NCI-H1048 (cell line): ENCODE measurements at places on chromosomes 11 and 22.

- DNase-seq = no peak
Observed at GRCh38 chr11:65121447-65121864, 478 bp downstream of the FAU start.

DNA sequence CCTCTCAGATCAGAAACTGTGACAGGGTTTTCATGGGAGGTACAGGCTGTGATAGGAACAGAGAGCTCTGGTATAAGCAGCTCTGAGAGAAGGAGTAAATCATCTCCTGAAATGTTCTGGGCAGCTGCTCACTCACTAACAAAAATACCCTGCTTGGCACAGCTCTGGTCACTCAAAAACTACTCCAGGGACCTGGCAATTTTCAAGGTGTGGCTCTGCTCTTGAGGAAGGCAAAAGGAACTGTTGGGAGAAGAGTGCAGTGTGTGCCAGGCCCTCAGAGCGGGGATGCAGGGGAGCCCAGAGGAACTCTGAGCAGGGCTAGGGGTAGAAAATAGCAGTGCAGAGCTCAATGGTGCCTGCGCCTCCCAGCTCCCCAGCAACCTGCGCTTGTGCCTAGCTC lies 180.5 kb upstream of the ZBED5 start:
- no peak for DNase-seq

GRCh38 chr22:24789516-24789915 lies 15.0 kb upstream of the PIWIL3 start:
- no peak for DNase-seq

DNA sequence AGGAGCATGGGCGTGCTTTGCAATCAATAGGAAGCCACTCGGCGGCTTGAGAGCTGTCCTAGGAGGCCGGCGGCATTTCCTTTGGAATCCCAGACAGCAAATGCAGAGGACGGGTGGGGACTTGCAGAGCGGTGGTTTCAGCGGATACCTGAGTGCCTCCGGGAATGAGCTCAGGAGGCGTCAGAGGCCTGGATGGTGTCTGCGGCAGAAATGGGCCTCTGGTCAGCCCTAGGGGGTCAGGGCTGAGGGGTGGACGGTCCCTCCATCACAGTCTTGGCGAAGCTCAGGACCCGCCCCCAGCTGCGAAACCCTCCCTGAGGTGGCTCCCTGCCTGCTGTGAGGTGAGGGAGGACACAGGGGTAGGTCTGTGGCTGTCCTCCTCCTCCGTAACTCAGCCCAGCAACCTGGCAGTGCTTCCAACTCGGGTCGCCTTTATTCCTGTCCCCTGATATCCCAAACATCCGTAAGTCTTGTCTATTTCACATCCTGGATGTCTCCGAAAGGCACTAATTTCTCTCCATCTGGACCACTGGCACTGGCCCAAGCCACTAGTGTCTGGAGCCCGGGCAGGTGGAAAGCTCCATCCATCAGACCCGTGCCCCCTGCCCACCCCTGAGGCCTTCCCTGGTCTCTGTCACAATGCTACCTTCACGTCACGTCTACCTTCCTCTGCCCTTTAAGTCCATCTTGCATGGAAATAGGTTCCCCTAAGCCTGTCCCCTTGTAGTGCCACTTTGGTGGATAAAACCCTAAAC lies 686.6 kb downstream of the BRD1 start:
- DNase-seq = no peak

DNA sequence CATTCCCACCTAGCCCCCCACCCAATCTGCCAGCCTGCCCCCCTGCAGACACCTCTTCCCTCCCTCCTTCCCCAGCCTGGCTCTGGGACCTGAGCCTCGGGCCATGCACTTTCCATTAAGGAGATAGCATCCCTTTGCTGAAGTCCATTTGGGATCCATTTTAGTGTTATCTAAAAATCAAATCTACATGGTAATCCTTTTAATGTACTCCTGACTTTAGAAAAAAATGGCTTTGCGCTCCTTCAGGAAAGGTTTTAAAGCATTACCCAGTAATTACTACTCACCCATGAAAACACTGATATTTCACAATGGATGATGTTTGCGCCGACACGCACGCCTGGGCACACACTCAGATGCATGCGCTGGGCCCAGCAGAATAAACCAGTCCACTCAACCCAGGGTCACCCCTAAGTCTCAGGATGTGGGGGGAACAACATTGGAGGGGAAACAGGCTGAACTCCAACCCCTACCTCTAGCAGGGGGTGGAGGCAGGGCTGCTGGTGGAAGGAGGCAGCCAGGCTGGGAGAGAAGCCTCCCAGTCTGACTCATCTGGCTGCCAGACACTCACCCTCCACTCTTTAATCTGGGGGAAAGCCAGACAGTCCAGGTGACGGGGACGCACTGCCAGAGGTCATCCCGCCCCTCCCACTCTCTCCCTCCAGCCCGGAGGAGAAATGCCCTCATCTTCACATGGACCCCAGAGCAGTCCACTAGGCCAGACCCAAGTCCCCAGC lies 29.8 kb downstream of the LMO1 start:
- DNase-seq = no peak

DNA sequence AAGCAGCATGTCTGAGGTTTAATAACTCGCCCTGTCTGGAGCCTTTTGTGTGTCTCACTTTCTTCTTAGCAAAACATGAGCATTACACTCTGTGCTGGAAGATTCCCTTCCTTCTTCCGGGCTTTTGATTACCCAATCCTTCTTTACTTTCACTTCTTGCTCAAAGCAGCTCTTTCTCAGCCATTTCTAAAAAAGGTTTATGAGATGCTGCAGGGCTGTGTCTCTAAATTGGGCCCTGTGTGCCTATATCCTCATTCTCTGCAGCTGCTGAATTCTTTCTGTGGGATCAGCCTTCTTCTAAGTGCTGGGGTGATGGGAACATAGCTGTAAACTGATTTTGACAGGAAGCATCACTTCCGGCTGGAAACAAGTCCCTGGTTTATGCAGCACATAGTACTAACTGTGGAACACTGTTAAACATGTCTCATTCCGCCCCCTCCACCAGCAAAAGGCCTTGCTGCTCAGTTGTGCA lies 71.8 kb downstream of the PIWIL4 start:
- DNase-seq = no peak

DNA sequence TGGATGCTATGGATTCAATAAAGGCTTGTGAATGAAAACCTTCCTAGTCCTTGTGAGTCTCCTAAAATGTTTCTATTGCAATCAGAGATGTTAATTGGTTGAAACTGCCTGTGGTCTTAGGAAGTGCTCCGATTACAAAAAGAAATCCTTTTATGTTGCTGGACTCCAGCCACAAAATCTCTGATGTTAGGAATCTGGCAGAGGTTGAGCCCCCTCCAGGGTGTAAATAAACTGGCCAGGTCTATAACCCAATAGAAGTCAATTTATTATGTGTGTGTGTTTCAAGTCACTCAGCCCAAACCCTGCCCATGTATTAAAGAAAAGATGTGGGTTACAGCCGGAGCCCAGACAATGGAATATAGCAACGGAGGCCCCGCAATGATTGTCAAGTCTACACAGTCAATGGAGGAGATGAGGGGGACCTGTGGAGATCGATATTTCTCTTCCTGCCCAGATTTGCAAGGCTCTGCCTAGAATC lies 218.1 kb upstream of the SORL1-AS1 start:
- no peak for DNase-seq

GRCh38 chr11:116691771-116692177 lies 81.0 kb downstream of the BUD13 start:
- DNase-seq = no peak

GRCh38 chr11:113681282-113681681 lies 24.8 kb downstream of the TMPRSS5 start:
- no peak for DNase-seq

DNA sequence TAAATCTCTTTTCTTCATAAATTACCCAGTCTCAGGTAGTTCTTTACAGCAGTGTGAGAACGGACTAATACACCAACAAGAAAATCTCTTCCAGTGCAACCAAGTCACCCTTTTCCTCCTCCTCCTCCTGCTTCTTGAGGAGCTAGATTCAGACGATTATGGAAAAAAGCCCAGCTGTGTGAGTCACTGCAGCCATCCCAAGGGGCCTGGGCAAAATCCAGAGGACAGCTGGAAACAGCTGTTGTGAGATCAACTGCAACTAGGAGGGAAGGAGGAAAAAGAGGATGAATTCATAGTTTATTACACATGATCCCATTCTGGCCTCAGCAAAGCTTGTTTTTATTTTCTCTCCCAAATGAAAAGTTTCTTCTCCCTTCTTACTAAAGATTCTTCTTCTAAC lies 32.9 kb downstream of the RBFOX2 start:
- no peak for DNase-seq

DNA sequence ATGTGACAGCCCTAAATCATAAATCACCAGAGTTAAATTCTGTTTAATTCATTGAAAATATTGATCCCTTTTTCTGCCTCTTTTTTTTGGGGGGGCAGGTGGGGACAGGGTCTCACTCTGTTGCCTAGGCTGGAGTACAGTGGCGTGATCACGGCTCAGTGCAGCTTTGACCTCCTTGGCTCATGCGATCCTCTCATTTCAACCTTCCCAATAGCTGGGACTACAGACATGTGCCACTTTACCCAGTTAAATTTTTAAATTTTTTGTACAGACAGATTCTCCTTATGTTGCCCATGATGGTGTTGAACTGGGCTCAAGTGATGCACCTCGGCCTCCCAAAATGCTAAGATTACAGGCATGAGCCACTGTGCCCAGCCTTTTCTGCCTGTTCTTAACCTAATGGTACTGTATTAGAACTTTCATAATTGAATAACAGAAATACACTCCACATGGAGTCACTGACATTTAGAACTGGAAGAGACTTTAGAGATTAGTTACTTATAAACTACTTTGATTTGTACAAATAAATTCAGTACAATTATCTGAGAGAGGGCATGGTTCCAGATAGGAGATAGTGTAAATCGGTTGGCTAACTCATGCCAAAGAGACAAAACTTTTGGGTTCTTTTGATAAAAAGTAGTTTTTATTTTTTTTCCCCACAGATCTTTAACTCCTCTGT lies 76.4 kb upstream of the PRODH start:
- DNase-seq = no peak

- DNase-seq = no peak
Observed at GRCh38 chr22:46809153-46809885, 46.9 kb downstream of the TBC1D22A start.

- no peak for DNase-seq
Observed at GRCh38 chr22:47016631-47017030, 254.2 kb downstream of the TBC1D22A start.
